ENCODE measurements at places on chromosomes 5 and 9.

DNA sequence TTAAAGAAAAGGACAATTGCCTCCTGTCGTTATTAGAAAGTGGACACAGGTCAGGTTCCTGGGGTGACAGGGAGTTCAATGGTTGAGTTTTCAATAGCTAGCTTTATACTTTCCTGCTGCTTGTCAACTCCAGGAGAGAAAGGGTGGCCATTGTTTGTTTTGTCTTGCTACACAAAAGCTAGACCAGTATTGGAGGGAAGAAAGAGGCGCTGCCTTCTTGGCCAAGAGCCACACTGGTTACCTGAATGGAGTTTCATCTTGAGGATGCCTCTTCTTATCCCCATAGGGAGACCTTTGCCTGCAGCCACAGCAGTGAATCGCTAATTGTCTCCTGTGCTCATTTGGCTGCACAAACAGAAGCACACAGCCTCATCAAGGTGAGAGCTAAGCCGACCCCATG, 279.4 kb upstream of the GRIA1 start:
- DNase-seq, result peak; percentile 25

DNA sequence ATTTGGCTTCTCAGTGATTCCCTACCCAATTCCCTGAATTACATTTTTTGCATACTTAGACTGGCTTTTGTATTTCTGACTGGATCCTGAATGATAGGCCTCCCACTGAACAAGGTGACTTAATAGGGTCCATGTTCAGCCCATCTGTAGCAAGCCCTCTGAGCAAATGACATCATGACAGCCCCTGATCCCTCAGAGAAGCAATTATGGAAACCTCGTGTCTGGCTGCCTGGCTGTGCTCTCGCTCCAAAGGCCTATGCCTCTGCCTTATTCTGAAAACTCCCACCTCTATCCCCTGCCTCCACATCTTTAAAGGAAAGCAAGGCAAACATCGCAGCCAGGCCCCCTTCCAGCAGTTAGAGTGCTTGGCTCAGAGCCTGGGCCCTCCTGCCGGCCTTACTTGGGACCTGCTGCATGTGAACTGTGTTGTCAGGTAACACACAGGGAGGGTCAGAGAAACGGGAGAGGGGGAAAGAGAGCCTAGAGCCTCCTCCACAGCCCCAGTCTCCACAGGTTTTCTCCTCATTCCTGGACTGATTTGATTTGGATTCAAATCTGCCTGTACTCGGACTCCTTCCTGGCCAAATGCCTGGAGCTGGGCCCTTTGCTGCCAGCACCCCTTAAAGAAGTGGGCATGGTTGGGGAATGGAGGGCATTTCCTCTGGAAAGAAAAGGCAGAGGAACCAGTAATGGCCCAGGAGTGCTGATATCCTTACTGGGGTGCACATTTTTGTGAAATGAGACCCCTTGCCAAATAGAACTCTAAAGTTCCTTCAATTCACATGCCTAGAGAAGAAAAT, 3.8 kb downstream of the DCANP1 start:
- peak; percentile 79 for DNase-seq

- DNase-seq, result no peak
Measured at GRCh38 chr5:31990081-31990650, 184.0 kb downstream of the GOLPH3 start.

DNA sequence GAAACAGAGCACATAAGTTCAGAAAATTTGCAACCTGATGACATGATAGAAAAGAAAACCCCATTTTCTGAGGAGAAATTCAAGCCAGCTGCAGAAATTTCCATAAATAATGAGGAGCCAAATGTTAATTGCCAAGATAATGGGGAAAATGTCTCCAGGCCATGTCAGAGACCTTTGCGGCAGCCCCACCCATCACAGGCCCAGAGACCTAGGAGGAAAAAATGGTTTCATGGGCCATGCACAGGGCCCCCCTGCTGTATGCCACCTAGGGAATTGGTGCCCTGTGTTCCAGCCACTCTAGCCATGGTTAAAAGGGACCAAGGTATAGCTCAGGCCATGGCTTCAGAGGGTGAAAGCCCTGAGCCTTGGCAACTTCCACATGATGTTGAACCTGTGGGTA, 118.1 kb downstream of the NR2F1-AS1 start:
- no peak for DNase-seq

- peak; percentile 95 for DNase-seq
Measured at GRCh38 chr9:78685471-78685870, 388.5 kb downstream of the PSAT1 start.

DNA sequence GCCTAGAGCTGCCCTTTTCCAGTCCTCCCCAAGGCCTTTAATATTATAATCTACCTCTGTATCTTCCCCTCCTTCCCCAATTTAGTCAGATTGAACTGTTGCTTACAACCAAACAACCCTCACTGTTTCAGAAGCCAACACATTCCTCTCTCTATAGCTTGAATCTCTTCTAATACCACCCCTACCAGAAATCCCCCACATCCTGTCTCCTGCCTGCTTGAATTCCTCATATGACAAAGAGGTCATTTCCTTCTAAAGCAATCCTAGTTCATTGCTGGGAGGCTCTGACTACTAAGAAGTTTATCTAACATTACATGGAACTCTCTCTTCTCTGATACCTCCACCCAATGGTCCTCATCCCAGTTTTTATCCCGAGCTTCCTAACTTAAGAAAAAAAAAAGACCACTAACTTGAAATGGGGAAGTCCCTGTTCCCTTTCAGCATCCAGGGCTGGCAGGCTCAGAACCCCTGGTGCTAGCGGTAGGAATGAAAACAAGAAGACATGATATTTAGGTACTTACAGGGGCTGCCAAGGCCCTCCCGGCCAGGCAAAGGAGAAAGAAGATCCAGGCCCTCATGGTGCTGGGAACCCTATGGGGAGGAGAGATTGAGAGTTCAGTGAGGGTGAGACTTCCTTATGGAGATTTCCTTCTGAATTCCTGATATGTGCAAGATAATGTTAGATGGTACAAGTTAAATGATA, 11.0 kb downstream of the SPARC start:
- DNase-seq, result no peak

DNA sequence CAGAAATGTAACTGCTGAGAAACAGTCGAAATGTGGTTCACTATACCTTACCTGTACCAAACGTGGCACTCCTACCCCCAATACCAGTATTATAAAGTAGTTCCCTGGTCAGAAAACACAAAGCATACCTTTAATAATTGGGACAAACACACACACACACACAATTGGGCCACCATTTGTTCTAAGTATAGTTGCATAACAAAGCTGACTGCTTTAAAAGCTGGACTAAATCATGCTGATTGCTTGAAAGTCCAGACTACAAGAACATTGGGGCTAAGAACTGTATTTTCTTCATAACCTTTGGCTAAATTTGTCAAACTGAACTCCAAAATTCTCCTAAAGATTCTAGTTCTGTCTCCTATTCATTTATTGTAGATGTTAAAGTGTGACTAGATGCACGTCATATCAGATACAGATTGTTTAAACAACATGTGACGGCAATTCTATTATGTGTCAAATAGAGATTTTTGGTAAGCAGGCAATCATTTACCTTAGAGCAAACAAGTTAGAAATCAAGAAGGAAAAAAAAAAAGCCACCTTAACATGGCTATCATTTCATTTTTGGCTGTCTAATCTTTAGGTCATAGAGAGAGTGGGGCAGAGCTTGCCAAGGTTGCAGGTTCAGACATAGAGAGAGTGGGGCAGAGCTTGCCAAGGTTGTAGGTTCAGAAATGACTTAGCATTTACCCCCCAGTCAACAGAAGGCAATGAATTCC, 265.1 kb downstream of the ARL15 start:
- no peak for DNase-seq

GRCh38 chr5:23675456-23675855, 168.0 kb downstream of the PRDM9 start:
- no peak for DNase-seq

- peak; percentile 50 for DNase-seq
Measured at GRCh38 chr9:38311382-38312270, 80.9 kb upstream of the ALDH1B1 start.

GRCh38 chr9:94134629-94135028, 50.4 kb downstream of the PTPDC1 start:
- DNase-seq, result no peak

DNA sequence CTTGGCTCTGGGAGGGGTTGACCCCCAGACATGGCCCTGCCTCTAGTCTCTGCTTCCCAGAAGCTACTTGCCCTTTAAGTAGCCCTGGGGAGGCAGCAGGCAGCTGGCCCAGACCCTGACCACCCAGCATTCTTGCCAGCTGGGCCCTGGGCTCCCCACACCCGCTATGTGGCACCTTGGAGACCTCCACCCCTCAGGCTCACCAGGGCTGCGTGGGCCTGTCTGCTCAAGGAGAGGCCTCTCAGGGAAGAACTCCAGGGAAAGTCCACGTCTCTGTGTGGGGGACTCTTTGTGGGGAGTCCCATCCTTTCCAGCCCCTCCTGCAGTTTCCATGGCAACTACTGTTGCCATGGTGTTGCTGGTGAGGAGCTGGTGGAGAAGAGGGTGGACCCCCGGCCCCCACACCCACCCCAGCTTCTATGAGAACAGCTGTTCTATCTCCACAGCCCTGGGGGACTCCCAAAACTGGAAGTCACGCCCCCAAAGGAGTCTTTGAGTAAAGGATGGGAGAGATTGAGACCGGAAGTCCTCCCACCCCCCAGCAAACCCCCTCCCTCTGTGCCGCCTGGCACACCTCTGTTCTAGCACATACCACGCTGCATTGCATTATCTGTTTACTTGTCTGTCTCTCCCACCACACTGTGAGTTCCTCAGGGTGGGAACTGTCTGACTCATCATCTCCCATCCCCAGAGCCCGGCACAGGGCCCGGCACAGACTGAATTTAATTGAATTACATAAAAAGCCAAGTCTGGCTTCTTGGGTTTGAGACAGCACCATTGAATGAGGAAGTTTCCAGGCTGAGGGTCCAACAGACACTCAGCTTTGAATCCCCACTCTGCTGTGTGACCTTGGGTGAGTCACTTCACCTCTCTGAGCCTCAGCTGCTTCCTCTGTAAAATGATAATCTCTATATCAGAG, 12.6 kb downstream of the DNM1 start:
- DNase-seq, result no peak

DNA sequence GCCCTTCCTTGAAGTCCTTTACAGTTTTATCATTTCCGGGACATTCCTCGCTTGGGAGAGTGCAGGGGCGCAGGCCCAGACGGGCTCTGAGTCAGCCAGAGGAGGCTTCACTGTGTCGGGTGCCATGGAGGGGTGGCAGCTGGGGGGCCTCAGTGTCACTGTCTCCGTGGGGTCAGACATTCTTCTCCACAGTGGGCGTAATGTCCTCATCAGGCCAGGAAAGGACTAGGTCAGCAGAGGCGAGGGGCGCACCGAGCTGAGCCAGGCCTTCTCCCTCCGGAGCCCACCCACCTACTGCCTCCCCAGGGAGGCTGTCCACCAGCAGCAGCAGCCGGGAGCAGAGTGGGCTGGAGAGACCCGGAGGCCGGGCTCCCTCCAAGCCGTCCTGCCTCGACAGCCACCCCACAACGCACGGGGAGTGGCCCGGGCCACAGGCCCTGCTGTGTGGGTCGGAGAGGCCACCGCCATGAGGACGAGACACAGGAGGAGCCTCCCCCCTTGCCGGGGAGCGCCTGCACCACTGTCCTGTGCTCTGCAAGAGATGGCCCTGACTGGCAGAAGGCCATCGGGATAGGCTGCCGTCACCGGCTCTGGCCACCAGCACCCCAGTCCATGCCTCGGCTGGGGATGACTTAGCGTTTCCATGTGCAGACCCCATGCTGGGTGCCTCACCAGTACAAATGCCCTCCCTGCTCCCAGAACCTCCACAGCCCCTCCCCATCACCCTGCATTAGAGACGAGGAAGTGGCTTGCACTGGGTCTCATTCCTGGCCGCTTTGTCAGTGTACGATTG, 26.5 kb downstream of the SARDH start:
- no peak for DNase-seq

- peak; percentile 89 for DNase-seq
Measured at GRCh38 chr5:140362875-140363630, 3.1 kb downstream of the SLC4A9 start.

DNA sequence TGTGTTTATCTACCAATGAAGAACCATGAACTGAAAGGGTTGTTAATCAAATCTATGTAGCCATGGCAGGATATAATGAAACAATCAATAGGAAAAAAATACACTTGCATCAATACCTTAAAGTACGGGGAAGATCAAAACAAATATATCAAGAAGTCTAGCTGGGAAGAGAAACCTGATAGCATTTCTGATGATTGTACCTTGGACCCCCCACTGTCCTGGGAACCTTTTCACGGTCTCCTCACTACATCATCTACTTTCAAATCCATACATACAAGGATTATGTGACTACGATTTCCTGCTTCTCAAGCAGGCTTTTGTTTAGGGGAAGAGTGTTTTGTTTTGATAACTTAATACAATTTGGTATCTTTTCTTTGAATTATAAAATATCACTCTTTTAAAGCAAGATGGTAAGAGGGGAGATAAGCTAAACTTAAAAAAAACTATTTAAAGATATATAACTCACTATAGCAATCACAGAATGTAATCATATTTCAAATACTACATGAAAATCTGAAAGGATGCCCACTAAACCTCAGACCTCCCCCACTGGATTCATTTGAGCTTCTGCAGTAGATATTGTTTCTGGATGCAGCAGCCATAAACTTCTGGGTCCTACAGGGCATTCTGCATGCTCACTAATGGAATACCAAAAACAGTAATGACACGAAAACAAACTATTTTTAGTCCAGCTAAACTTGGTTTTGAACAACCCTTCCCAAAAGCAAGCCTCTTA, 8.0 kb downstream of the EBF1 start:
- DNase-seq, result no peak

- DNase-seq, result no peak
Measured at GRCh38 chr5:154544646-154545045, 66.6 kb upstream of the HAND1 start.

GRCh38 chr9:36665921-36666431, 93.3 kb downstream of the MELK start:
- no peak for DNase-seq

DNA sequence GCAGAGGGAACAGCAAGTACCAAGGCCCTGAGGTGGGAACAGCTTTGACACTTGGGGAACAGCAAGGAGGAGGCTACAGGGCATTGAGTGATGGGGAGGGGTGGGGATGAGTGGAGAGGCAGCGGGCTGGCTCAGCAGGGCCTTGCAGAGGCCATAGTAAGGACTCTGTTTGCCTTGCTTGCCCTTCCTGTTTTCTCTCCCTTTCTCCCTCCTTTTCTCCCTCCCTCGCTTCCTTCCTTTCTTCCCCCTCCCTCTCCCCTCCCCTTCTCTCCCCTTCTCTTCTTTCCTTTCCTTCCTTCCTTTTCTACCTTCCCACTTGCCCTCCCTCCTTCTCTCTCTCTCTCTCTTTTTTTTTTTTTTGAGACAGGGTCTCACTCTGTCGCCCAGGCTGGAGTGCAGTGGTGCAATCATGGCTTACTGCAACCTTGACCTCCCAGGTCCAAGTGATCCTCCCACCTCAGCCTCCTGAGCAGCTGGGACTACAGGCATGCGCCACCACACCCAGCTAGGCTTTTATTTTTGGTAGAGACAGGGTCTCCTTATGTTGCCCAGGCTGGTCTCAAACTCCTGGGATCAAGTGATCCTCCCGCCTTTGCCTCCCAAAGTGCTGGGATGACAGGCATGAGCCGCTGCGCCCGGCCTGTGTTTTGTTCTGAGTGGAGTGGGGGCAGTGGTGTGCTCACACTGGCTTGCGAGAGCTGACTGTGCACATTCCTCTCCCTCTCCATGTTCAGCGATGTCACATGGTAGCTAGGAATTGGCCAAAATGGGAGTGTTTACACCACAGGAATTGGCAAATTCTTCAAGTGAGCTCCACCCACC, 17.1 kb downstream of the IER5L start:
- DNase-seq, result no peak

- DNase-seq, result peak; percentile 58
Measured at GRCh38 chr5:33969572-33970452, 14.7 kb downstream of the SLC45A2 start.

Data from eye (tissue), 1 donor.